Breast epithelium (tissue), 4 donors: ENCODE measurements at places on chromosomes 4 and X. TPM values are rescaled to one million over a fixed set of nuclear protein-coding genes. Genes with fewer than 3 reads are reported as not detected.

The EBP gene
- 22.0 TPM for total RNA-seq

DNA sequence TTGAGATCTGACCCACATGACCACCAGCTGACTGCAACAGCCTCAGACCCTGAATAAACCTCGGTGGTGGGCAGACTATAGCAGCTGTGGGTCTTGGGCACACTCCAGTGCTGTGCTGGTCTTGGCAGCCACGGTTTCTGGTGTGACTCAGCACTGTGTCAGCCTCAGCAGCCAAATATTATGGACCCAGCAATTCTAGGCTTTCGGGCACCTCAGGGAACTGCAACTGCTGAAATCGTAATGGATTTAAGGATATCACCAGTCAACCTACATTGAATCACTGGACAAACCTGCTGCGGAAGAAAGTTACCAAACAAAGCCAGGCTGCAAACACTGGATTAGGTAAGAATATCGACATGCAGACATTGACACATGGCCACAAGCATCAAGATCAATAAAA lies 10.5 kb upstream of the UBE2NL start:
- no peaks in the 10 kb centered on the region for H3K36me3 ChIP-seq
- no peak overlapping the region for H3K4me3 ChIP-seq
- DNase-seq, result no peak
- H3K4me1 ChIP-seq, result no peaks in the 10 kb centered on the region

- H3K4me3 ChIP-seq, result no peak overlapping the region
- H3K36me3 ChIP-seq, result no peaks in the 10 kb centered on the region
- DNase-seq, result no peak
- H3K27me3 ChIP-seq, result no peaks in the 10 kb centered on the region
- H3K27ac ChIP-seq, result peak overlapping the region; percentile 66
- no peaks in the 10 kb centered on the region for H3K4me1 ChIP-seq
These were observed 8.0 kb downstream of the SLC9B1 start for GRCh38 chr4:103011378-103012025.

The TEX13C gene
- not detected for total RNA-seq

DNA sequence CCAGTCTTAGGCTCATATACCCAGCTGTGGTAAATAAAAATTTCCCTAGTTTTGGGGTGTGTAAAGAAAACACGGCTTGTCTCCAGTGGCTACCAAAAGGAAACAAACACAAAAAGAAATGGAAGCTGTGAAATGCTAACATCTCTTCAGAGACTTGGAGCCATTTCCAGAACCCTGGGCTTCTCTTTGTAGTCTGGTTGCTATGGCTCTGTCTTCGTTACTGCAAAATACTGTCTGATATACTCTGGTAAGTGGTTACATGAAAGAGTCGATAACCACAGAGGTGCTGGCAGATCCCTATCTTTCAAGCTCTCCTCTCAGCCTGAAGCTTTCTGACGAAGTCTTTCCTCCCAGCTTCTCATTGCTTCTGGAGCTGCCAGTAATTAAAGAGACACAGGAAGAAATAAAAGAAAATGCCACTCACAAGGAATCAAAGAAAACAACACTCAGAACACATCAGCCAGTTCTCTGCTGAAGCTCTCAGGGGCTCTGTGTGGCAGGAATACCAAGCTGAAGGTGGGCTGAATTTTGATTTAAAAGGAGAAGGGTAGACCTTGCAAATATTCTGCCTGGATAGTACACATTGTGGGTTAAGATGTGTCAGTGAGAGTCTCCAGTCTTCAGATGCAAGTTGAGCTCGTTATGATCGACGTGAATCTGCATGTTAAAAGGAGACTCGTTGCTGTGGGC lies 107.6 kb upstream of the FAM9C start:
- H3K4me1 ChIP-seq, result no peaks in the 10 kb centered on the region
- H3K36me3 ChIP-seq, result no peaks in the 10 kb centered on the region
- peak overlapping the region; percentile 30 for H3K27ac ChIP-seq
- no peak for DNase-seq
- H3K27me3 ChIP-seq, result peaks cover 6% of the 10 kb centered on the region

DNA sequence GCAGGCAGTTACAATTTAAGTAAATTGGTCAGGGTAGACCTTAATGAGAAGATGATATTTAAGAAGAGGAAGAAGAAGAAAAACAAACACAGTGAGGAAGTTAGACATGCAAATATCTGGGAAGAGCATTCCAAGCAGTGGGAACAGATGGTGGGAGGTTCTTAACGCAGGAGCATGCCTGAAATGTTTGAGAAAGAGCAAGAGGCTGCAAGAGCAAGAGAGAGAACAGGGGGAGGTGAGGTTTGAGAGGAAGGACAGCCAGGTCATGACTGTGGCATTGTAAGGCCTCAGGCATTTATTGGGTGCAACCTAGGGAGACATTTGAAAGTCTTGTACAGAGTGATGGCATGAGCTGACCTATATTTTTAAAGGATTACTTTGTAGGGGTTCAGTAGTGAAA lies 136.0 kb downstream of the UGT8 start:
- H3K36me3 ChIP-seq, result no peaks in the 10 kb centered on the region
- no peaks in the 10 kb centered on the region for H3K27me3 ChIP-seq
- no peak overlapping the region for H3K27ac ChIP-seq
- H3K4me3 ChIP-seq, result no peak overlapping the region
- DNase-seq, result no peak
- no peaks in the 10 kb centered on the region for H3K4me1 ChIP-seq

- no peaks in the 10 kb centered on the region for H3K4me1 ChIP-seq
- no peak for DNase-seq
- no peak overlapping the region for H3K27ac ChIP-seq
- no peaks in the 10 kb centered on the region for H3K27me3 ChIP-seq
- no peaks in the 10 kb centered on the region for H3K36me3 ChIP-seq
- H3K4me3 ChIP-seq, result peak overlapping the region; percentile 31
These were observed 69.8 kb downstream of the MTNR1A start for GRCh38 chr4:186485561-186486062.

DNA sequence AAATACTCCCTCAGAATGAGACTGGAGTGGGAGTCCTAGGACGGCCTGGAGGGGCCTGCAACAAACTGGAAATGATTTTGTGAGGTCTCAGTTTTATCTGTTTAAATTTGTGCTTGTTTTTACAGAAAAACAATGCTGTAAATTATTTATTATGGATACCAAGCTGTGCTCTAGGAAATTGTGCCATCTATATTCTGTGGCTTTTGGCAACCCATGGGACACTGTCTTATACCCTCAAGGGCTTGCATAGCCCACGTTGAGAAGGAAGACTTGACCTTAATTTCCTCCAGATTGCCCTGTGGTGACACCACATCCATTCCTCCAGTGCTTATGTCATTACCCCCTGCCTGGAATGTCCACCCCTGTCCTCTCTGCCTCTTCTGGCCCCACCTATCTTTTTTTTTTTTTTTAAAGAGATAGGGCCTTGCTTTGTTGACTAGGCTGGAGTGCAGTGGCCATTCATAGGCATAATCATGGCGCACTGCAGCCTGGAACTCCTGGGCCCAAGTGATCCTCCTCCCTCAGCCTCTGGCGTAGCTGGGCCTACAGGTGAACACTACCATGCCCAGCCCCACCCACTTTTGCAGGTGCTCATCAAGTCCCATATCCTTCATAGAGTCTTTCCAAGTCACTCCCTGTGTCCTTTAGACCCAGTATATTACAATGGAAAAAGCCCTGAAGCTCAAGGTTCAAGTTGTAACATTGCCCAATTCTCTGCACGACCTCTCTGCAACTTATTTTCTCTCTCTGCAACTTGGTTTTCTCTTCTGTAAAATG lies 77.4 kb downstream of the HPRT1 start:
- H3K27me3 ChIP-seq, result no peaks in the 10 kb centered on the region
- no peaks in the 10 kb centered on the region for H3K4me1 ChIP-seq
- no peak for DNase-seq
- peak overlapping the region; percentile 22 for H3K27ac ChIP-seq

GRCh38 chr4:83454686-83455085 lies 937 bp downstream of the HELQ start:
- peak overlapping the region; percentile 98 for H3K27ac ChIP-seq
- DNase-seq, result no peak
- H3K36me3 ChIP-seq, result peaks cover 4% of the 10 kb centered on the region
- H3K27me3 ChIP-seq, result no peaks in the 10 kb centered on the region
